ENCODE measurements at places on chromosomes 4 and X.

DNA sequence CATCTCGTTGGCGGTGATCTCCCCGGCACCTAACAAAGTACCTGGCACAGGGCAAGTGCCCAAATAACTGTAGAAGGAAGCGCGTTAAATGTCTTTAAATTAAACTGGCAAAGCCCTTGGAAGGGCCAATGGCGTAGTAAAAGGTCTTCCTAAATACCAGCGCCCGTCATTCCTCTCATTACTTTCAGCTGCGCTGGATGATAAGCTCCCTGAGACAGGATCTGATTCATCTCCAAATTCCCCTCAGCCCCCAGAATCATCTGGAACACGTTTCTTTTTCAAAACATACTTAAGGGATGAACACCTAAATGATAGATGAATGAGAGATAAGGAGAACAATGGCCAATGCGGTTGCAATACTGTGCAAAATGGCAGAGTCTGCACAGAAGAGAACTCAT lies 95.1 kb downstream of the AFAP1 start:
- no peak overlapping the region for H3K4me3 ChIP-seq
- H3K36me3 ChIP-seq, result no peaks in the 10 kb centered on the region
- H3K27ac ChIP-seq, result no peak overlapping the region
- no peaks in the 10 kb centered on the region for H3K27me3 ChIP-seq
- H3K4me1 ChIP-seq, result no peaks in the 10 kb centered on the region

- H3K27me3 ChIP-seq, result no peaks in the 10 kb centered on the region
- H3K36me3 ChIP-seq, result no peaks in the 10 kb centered on the region
- no peaks in the 10 kb centered on the region for H3K4me1 ChIP-seq
- no peak for DNase-seq
- H3K27ac ChIP-seq, result no peak overlapping the region
Measured at GRCh38 chr4:68896749-68897148, 54.9 kb downstream of the UGT2A3 start.

- DNase-seq, result no peak
- no peak overlapping the region for H3K27ac ChIP-seq
- H3K4me1 ChIP-seq, result no peaks in the 10 kb centered on the region
- H3K27me3 ChIP-seq, result no peaks in the 10 kb centered on the region
Measured at GRCh38 chr4:1715002-1715758, 3.1 kb upstream of the SLBP start.

DNA sequence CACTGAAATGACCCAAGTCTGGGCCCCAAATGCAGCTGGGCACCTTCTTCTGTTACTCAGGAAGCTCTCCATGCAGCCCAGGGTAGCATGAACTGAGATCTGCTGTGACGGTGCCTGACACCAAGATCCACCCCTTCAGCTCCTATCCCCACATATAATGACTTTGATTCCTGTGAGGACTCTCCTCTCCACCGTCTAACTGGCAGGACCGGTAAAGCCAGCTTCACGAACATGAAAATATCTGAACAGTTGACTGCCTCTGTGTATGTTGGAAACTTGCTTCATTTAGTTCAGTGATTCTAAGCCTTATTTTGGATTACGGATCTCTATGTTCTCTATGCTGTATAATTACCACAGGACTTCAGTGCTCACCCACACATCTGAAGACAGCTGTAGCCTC lies 115.5 kb upstream of the TMEM150C start:
- DNase-seq, result no peak
- H3K27ac ChIP-seq, result no peak overlapping the region

Measured in right lobe of liver (tissue), 6 donors.